ENCODE measurements at places on chromosomes 6 and 20.

GRCh38 chr20:62382306-62383198 is 4.4 kb upstream of the RPS21 start:
- peak; percentile 42 for DNase-seq

DNA sequence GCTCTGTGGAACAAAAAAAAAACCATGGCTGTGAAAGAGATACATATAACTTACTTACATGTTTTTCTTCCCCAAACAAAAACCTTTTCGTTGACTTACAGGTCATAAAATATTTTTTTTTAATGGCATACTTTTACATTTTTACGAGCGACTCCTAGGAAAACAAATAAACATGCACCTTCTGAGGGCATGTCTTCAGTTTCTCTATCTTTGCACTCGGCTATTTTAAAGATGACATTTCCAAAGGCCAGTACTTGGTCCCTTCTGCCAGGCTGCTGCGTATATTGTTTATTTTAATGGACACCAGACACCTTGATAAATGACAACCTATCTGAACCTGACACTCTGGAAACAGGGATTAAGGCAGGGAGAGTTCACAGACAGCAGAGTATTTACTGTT is 49.4 kb downstream of the PIGU start:
- no peak for DNase-seq

- no peak for DNase-seq
Measured at GRCh38 chr20:54557806-54558590, 82.6 kb downstream of the DOK5 start.

- DNase-seq: no peak
Measured at GRCh38 chr6:134541001-134541400, 223.1 kb upstream of the SGK1 start.

- DNase-seq: no peak
Measured at GRCh38 chr6:93123585-93123984, 295.8 kb downstream of the EPHA7 start.

DNA sequence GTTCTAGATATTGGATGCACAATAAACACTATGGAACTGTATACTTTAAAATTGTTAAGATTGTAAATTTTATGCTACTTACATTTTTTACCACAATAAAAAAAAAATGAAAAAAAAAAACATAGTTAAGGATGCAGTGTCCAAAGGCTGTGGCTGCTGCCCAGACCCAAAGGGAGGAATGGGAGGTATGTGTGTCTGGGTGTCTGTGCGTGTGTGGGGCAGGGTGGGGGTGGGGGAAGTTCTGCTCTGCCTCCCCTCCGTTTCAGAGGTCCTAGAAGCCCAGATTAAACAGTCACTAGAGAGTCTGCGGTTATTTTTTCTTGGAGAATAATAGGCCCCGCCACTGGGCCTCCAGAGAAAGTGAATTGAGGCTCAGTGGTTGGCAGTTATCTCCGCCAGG is 136.4 kb upstream of the ARMC2 start:
- no peak for DNase-seq

- DNase-seq: no peak
Measured at GRCh38 chr6:98579941-98580340, 254.4 kb upstream of the POU3F2 start.

DNA sequence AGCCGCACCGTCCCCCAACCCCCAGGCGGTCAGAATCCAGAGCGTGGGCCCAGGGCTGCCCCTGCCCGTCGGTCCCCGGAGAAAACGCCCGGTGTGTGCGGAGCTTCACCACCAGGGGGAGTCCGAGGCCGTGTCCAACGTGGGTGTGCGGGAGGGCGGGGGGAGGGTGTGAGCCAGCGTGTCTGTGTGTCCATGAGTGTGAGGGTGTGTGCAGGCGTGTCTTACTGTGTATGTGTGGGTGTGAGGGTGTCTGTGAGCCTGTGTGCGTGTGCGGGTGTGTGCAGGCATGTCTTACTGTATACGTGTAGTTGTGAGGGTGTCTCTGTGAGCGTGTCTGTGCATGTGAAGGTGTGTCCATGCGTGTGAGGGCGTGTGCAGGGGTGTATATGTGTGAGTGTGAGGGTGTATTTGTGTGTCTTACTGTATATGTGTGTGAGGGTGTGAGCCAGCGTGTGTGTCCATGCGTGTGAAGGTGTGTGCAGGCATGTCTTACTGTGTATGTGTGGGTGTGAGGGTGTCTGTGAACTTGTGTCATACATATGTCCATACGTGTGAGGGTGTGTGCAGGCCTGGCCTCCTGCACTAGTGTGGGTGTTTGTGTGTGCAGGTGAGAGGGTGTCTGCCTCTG is 24.6 kb upstream of the GATA5 start:
- DNase-seq: peak; percentile 16

DNA sequence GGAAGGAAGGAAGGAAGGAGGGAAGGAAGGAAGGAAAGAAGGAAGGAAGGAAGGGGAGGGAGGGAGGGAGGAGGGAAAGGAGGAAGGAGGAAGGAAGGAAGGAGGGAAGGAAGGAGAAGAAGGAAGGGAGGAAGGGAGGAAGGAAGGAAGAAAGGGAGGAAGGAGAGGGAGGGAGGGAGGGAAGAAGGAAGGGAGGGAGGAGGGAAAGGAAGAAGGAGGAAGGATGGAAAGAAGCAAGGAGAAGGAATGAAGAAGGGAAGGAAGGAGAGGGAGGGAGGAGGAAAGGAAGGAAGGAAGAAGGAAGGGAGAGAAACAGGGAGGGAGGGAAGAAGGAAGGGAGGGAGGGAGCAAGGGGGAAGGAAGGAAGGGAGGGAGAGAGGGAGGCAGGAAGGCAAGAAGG is 204.9 kb downstream of the PHACTR1 start:
- no peak for DNase-seq

DNA sequence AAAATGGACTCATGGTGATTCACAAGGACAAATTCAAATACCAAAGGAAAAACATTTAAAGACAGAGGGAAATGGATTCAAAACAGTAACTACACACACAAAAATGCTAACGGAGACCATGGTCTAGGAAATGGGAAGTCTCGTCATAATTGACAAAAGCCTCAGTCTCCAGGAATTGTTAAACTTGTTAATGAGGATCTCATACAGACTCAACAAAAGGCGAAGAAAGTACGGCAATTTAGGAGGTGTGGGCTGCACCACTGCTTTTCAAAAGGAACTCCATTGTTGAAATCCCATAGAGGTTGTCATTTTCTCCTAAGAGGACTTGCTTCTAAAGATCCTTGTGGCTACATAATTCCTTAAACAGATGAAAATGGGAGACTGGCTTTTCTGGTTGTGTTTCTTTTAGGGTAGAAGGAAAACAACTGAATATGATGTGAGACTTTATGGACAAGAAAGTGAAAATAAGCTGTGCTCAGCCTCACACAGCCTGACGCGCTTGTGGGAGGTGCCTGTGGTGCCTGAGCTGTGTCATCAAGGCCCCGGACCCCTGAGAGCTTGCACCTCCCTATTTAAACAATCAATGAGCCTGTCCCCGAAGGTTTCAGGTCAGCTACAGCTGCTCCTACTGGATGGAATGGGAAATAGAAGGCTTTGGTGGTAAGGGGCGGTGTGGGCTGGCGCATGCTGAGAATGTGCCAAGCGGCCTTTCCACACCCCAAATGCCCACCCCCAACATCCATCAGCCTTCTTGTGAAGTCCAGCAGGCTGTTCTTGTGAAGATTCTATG is 2.5 kb upstream of the CLDN20 start:
- no peak for DNase-seq

- DNase-seq: no peak
Measured at GRCh38 chr6:6943421-6943820, 164.3 kb upstream of the RREB1 start.

GRCh38 chr6:75201901-75202672 is 3.8 kb downstream of the COL12A1 start:
- DNase-seq: no peak

DNA sequence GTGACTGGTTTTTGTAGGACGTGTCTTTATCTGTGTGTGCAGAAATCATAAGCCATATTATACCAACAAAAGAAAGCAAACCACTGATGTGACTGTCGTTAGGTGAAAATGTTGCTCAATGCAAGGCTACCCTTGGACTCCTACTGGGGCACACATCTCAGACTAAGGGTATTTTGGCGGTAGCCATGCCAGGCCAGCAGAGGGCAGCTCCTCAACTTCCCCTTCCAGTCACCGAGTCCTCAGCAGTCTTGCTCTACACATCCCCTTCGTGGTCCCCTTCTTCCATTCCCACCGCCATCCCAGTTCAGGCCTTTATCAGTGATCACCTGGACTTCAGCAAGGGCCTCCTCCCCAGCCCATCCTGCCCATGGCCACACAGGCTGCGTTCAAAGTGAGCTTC is 113.7 kb upstream of the GGTLC1 start:
- no peak for DNase-seq

DNA sequence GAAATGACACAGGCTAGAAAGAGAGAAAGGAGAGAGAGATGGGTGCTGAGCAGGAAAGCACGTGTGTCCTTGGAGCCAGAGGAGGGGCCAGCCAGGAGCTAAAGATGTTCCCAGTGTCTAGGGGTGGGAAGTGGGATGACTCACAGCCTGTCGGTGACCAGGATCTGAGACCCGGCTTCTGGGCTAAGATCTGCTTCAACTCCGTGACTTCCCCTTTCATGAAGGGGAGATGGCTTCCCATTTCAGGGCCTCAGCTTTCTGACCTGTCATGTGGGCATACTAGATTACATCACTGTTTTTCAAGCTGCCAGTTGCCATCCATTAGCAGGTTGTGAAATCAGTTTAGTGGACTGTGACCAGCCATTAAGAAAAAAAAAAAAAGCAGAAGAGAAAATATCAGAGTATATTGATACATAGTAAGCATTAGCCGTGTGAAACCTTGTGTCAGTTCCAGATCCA is 5.4 kb downstream of the TGM3 start:
- DNase-seq: peak; percentile 61

DNA sequence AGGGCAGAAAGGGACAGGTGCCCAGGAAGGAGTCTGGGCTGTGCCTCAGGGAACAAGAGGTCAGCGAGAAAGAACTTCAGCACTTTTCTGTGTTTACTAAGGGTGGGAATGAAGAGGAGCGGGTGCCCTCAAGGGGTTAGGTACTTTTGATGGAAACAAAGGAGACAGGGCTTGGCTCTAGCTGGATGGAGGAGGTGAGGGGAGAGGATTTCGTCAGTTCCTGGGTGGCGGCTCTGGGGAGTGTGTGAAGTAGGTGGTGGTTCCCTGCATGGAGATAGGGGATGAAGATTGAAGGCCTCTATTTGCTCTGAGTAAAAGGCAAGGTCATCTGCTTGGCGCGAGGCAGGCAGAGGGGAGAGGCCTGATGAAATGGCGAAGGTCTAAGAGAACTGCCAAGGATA is 40.0 kb upstream of the ANKRD60 start:
- no peak for DNase-seq

DNA sequence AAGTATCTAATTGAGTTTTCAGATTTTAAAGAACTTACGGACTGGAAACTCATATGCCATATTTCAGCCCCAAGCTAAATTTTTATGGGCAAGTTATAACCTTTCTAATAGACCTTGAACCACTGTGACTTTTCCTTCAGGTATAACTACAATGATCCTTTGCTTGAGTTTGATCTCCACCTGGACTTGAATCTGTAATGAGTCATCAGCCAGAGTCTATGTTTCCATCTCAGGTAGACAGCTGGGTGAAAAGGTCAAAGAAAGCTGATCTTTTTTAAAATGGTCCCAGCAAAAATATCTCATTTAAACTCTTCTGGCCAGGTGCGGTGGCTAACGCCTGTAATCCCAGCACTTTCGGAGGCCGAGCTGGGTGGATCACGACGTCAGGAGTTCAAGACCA is 88.4 kb upstream of the SGK1 start:
- DNase-seq: no peak

DNA sequence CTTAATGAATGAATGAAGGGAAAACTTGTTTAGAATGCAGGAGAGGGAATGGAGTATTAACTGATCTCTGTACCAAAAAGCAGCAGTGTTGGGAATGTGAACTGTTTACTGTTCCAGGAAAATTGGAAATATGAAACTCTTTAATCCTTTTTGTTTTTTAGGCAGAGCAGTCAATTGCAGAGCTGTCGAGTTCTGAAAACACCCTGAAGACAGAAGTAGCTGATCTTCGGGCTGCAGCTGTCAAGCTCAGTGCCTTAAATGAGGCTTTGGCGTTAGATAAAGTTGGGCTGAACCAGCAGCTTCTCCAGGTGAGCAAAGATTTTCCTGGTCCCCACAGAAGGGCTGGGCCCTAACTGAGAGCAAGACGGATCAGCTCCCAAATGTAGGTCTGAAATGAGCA is 20.9 kb downstream of the CEP250 start:
- DNase-seq: no peak

GRCh38 chr6:31126396-31127175 is 6.3 kb upstream of the CDSN start:
- no peak for DNase-seq

GRCh38 chr6:79250107-79250514 is 15.6 kb upstream of the HMGN3 start:
- DNase-seq: no peak

GRCh38 chr6:54698974-54699373 is 147.6 kb upstream of the FAM83B start:
- DNase-seq: peak; percentile 4

DNA sequence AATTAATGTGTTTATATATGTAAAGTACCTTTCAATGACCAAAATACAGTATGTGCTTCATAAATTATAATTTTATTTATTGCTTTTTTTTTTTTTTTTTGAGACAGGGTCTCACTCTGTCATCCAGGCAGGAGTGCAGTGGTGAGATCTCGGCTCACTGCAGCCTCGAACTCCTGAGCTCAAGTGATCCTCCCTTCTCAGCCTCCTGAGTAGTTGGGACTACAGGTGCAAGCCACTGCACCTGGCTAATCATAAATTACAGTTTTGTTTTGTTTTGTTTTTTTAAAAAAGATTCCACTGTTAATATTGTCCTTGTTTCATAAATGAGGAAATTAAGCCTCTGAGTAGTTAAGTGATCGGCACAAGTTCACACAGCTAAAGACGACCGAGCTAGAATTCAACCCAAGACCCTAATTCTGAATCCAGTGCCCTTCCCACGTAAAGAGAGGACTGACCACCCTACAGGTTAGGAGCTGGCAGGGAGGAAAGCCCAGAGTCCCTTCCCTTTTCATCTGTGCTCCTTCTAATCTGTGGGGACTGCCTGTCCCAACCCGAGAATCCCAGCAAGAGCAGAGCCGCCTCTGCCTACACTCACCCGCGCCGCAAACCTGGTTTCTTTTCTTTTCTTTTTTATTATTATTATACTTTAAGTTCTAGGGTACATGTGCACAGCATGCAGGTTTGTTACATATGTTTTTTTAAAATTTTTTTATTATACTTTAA is 8.5 kb upstream of the GDF5 start:
- DNase-seq: no peak

DNA sequence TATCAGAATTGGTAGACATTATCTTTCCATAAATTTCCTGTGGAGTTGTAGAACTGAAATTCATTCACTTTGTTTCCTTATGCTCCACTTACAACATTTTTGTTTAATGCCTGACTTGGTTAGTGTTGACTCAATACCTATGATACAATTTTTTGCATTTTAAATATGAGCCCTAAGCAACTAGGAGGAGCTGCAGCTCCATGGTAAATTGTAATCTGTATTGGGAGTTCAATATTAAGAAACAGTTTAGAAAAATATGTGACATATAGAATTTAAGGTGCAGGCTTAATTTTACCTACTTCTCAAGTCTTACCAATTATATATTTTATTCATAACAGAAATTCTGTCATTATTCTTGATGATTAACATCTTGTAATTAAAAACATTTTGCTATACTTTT is 868.3 kb downstream of the EYS start:
- no peak for DNase-seq

All from GM12864 (cell line).